NCI-H526 treated with DMSO at 0.1 percent for 48 hours (cell line): ENCODE measurements at places on chromosomes 2 and 18.

DNA sequence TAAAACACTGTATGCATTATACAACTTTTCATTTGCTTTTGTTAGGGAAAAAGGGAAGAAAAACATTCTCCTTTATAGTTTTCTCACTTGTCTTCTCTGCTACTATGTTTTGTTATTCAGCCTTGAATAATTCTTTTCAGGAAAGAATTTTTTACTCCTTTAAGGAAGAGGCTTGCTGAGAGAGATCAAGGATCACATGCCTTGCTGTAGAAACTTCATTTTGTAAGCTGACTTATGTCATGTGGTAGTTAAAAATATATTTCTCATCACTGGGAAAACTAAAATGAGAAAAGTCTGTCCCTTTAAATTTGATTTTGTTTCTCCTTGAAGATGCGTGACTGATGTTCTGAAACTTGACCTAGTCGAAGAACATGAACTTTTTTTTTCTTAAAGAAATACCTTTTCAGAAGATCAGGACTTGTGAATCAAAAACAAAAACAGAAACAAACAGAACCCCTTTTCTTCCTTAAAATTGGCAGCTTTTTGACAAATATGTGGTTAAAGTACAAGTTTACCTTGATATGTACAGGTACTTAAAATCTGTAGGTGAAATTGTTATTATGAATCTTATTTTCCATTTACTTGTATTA lies 145.1 kb downstream of the COMMD1 start:
- no peak for DNase-seq

- DNase-seq, result no peak
These were observed 63.0 kb downstream of the DGKD start for GRCh38 chr2:233417282-233417681.

DNA sequence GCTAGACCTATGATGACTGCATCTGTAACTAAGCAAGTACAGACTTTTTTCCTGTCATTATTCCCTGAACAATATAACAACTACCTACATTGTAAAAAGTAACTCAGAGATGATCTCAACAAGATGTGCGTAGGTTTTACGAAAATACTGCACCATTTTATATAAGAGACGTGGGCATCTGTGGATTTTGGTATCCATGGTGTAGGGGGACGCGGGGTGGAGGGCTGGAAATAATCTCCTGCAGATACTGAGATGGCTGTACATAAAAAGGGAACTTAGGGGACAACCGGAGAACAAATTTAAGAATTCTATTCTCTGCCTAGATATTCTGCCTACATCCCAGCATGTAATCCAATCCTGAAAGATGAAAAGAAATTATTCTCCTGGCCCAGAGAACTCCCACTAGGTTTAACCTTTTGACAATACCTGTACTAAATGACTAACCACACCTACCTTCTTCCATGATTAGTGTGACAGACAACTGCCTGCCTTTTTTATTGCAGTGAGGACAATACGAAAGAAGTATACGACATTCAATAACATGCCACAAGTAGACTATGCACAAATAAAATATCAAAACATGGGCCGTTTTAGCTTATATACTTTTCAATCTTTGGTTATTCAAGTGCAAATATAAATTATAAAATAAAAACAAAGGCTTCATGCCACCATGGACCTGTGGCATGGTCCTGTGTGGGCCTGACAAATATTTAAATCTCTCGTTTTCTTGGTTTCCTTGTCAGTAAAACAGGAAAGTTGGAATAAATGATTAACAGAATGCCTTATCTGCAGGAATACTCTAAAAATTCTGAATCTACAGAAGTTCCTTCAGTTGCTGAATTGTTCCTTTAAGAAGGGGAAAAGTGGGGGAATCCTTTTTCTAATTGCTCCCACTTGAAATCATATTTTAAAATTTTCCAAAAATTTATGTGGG lies 46.3 kb downstream of the RTN4 start:
- no peak for DNase-seq

GRCh38 chr2:178946494-178946893 lies 103.4 kb downstream of the CCDC141 start:
- no peak for DNase-seq

DNA sequence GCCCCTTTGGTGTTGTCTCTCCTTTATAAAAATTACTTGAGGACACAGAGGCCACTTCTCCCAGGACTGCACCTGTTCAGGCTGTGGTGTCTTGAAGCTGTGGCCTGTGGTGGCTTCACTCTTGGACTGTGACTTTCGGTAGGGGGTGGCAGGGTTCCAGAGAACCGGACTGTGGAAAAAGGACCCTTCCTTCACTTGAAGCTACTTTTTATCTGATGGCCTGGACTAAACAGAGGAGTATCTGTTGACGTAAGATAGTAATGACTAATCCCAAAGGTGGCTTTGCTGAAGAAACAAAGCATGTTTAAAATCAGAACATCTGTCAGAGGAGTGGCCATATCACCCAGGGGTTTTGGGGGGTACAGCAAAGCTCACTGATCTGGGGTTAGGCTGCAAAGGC lies 60.8 kb downstream of the CENPO start:
- no peak for DNase-seq
